ENCODE measurements at places on chromosomes 2 and 18.
A peak's percentile ranks its signal among the peaks of the same experiment; 100 is the strongest.

- peak; percentile 79 for DNase-seq
Measured at GRCh38 chr2:85648619-85649018, 19.4 kb downstream of the SFTPB start.

GRCh38 chr18:55221622-55222021, 262.4 kb upstream of the CCDC68 start:
- no peak for DNase-seq

DNA sequence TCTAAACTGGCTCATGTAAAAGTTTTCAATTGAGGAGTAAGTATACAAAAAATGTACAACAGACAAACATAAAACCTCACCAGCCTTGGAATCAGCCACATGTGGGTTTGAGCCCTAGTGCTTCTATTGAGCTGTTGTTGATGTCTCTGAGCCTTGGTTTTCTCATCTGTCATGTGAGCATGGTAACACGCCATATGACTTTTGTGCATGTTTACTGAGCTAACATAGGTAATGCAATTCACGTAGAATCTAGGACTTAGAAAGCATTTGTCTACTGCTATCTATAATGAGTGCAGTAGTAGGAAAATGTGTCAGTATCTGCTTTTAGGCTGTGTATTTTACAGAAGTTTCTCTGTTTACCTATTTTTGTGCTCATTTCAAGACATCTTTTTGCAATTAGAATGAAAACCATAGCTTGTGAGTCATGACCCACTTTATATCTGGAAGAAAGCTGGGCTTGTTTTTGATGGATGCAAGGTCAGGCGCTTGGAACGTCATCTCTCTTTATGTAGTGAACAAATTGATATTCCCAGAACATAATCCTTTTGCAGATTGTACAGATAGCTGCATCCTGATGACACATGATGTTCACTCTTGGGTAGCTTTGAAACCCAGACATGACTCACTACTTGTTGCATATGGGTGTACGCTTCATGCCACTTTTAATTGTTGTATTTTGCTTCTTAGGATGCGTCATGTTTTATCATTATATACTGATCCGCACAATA, 94.3 kb downstream of the RNF144A start:
- peak; percentile 8 for DNase-seq

- peak; percentile 61 for DNase-seq
Measured at GRCh38 chr2:20061476-20061875, 10.0 kb upstream of the LAPTM4A start.

- peak; percentile 93 for DNase-seq
Measured at GRCh38 chr18:48548011-48548771, 9.4 kb downstream of the CTIF start.

GRCh38 chr18:1050012-1050657, 145.5 kb downstream of the ADCYAP1 start:
- peak; percentile 27 for DNase-seq

All from ELR (cell line).